Ureter (tissue), 1 donor: ENCODE measurements at places on chromosomes 4 and X. TPM values are rescaled to one million over a fixed set of nuclear protein-coding genes. Genes with fewer than 3 reads are reported as not detected.

GRCh38 chr4:3872834-3873313 is 106.7 kb downstream of the ADRA2C start:
- no peak for DNase-seq

- DNase-seq: no peak
Observed at GRCh38 chr4:123830930-123831329, 434.3 kb downstream of the SPRY1 start.

- no peak for DNase-seq
Observed at GRCh38 chrX:47802589-47802988, 34.1 kb upstream of the ZNF81 start.

DNA sequence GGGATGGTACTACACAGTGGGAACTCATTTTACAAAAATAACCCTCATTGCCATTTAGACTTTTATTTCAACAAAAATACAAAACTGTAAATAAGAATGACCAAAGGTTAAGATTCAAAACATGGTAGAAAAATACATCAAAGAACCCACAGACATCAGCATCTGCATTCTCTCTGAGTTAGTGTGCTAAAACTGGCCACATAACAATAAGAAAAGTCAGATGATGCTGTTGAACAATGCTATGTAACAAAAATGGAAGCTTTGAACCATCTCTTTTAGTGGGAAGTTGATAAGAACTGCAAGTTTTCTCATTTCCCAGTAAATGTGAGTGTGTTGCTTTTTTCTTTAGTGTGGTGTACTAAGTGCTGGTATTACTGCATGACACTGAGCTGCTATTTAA is 888.4 kb upstream of the EPHA5 start:
- DNase-seq: no peak

- no peak for DNase-seq
Observed at GRCh38 chrX:25011589-25012432, 4.0 kb downstream of the ARX start.

GRCh38 chr4:143021384-143021783 is 163.3 kb upstream of the USP38 start:
- no peak for DNase-seq

GRCh38 chr4:53777244-53777984 is 186.1 kb upstream of the LNX1 start:
- DNase-seq: no peak

- no peak for DNase-seq
Observed at GRCh38 chrX:63755892-63756291, 29.1 kb downstream of the ARHGEF9 start.

GRCh38 chrX:120286733-120287512 is 24.3 kb downstream of the TMEM255A start:
- DNase-seq: no peak

- no peak for DNase-seq
Observed at GRCh38 chrX:140712413-140713173, 3.0 kb downstream of the LINC00632 start.

DNA sequence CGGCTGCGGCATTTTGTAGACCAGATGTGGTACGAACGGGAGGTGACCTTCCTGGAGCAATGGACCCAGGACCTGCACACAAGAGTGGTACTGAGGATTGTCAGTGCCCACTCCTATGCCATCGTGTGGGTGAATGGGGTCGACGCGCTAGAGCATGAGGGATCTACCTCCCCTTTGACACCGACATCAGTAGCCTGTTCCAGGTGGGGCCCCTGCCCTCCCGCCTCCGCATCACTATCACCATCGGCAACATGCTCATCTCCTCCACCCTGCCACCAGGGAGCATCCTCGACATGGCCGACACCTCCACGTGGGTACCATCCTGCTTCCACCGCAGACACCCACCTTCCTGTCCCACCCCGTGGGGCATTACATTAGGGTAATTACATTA is 46.2 kb downstream of the SMARCA5 start:
- no peak for DNase-seq

- no peak for DNase-seq
Observed at GRCh38 chr4:20984576-20984836, 284.2 kb downstream of the PACRGL start.

DNA sequence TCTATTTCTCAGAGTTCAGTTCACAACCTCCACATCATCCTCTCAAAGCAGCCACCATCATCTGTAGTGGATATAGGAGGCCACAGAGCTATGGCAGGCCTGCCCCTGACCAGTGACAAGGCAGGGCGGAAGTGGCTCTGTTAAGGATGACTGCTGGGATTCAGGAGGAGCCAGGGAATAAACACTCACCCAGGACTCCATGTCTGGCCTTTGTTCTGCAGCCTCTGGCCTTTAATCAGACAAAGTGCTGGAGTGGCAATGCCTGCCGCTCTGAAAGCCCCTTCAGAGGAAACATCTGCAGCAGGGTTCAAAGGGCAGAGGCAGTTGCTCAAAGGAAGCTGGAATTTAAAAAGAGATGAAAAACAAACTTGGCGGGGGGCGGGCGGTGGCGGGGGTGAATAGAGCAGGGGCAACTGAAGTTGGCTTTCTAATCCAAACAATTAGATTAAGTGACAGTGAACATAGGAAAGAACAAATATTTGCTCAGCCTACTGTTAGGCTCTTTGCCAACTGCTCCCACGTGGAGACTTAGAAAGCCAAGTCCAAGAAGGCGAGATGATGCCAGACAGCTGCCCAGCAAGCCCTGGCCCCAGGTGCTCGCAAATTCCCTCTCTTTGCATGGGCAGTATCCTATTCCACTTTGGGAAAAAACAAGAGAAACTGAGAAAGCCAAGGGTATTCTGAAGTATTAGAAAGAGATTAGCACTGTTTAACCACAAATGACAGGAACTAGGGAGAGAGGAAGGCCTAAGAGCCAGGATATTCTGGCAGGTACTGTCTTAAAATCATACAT is 5.5 kb downstream of the MPP1 start:
- no peak for DNase-seq

- no peak for DNase-seq
Observed at GRCh38 chr4:72302981-72303704, 265.9 kb downstream of the ADAMTS3 start.

GRCh38 chrX:106707771-106708454 is 18.6 kb upstream of the RNF128 start:
- DNase-seq: no peak

GRCh38 chr4:8671712-8672290 is 79.2 kb downstream of the CPZ start:
- no peak for DNase-seq

- no peak for DNase-seq
Observed at GRCh38 chrX:13733506-13733905, 914 bp downstream of the TRAPPC2 start.

- no peak for DNase-seq
Observed at GRCh38 chrX:46849933-46850332, 13.1 kb downstream of the RP2 start.

GRCh38 chr4:144461906-144462305 is 184.1 kb upstream of the HHIP start:
- DNase-seq: no peak

DNA sequence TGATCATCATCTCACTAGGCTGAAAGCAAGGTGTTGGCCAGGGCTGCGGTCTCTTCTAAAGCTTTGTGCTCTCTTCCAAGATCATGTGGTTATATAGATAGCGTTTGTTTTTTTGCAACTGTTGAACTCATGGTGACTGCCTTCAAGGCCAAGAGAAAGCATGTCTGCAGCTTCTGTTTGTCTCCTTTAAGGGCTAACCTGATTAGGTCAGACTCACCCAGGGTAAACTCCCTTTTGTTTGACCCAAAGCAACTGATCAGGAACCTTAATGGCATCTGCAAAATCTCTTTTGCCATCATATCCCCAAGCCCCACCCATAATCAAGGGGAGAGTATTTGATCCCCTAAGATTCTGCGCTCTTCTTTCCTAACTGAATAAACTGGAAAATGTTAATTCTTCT is 72.2 kb upstream of the ALG13 start:
- DNase-seq: no peak

DNA sequence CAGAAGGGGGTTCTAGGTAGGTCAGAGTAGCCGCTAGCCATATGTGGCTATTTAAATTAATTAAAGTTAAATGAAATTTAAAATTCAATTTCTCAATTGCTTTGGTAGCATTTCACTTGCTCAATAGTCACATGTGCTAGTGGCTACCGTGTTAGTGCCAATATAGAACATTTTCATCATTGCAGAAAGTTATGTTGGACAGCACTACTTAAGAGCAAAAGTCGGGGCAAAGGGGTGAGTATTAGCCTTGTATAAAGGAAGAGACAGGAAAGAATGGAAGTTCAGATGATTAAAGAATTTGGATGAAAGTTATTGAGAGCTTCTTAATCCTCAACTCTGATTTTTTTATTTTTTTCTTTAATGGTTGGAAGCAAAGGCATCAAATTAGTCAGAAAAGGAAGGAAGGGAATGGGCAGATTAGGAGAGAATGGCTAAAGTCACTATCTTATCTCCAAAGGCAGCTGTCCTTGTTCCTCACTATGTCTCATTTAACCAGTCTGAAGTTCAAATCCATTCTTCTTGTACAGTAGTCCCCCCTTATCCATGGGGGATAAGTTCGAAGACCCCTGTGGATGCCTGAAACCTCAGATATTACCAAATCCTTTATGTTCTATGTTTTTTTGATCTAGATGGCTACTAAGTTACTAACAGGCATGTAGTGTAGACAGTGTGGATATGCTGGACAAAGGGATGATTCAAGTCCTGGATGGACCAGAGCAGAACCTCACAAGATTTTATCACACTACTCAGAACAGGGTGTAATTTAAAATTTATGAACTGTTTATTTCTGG is 22.9 kb downstream of the OCIAD1 start:
- no peak for DNase-seq

- no peak for DNase-seq
Observed at GRCh38 chr4:121239951-121240350, 75.8 kb upstream of the TNIP3 start.

GRCh38 chrX:149979126-149979644 is 40.9 kb upstream of the EOLA2 start:
- DNase-seq: no peak

- no peak for DNase-seq
Observed at GRCh38 chrX:3820167-3820566, 106.7 kb upstream of the PRKX start.

GRCh38 chr4:143082701-143083100 is 102.0 kb upstream of the USP38 start:
- no peak for DNase-seq

GRCh38 chr4:39883646-39884045 is 94.1 kb downstream of the PDS5A start:
- no peak for DNase-seq

- peak; percentile 93 for DNase-seq
Observed at GRCh38 chr4:77156912-77157858, at the start of gene CCNG2. Gene CCNG2 (plus strand): TSS chr4:77157207. CDS start chr4:77158533, 1,326 bp downstream.

DNA sequence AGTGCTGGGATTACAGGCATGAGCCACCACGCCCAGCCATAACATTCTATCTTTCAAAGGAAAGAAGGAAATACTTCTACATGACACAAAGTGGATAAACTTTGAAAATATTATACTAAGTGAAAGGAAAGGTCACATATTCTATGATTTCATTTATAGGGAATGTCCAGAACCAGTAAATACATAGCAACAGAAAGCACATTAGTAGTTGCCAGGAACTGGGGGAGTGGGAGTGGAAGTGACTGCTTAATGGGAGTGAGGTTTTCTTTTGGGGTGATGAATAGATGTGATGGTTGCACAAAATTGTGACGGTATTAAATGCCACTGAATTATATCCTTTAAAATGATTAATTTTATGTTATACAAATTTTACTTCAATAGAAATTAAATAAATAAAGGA is 95.7 kb upstream of the IL15 start:
- DNase-seq: no peak

- DNase-seq: no peak
Observed at GRCh38 chr4:174579421-174579820, 57.1 kb upstream of the HPGD start.

- DNase-seq: no peak
Observed at GRCh38 chr4:6064383-6064782, 46.2 kb upstream of the C4orf50 start.

- no peak for DNase-seq
Observed at GRCh38 chr4:124426279-124426678, 286.3 kb downstream of the ANKRD50 start.

DNA sequence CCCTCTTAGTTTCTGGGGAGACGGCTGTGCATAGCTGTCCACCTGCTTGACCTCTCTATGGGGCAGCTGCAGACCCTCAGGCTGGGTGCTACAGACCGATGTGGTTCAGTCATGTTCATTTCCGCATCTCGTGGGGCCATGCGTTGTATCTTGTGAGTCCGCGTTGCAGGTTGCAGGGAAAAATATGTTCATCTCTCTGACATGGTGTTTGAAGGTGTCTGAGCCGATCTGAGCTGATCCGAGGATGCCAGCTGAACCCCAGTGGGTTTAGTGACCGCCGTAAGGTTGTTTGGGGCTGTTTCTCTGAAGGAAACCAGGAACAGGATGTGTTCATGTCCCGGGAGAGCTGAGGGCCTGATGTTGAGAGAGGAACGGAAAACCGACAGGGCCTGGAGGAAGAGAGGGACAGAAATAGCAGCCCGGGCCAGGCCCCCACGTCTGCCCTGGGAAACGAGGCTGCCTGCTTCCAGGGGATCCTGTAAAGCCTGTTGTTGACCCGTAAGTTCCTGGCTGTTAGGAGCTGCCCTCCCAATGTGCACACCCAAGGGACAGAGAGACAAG is 9.8 kb upstream of the P2RY8 start:
- peak; percentile 40 for DNase-seq

- DNase-seq: no peak
Observed at GRCh38 chr4:38060829-38061431, 100.7 kb downstream of the PTTG2 start.

DNA sequence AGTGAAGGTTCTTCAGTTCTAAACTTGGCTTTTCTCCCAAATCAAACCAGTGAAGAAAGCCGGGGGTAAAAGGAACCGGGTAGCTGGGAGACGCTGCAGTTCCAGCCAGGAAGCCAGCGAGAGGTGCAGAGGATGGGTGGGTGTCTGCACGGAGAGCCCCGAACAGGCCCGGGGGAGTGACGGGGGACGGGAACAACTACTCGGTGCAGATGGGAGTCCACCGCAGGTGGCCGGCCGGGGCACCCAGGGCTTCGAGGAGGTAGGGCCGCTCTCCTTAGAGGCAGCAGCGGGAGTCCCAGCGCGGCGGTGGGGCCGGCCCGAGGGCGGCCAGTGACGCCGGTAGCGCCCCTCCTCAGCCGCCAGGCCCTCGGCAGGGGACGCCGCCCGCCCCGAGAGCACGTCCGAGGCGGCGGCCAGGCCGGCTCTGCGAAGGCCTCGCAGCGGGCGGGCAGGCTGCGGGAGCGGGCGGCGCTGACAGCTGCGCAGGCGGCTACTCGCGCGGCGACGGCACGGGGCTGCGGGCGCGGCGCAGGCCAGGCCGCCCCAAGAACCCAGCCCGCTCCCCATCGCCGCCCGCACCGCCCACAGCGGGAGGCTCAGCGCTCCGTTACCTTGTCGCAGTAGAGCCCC is 449 bp downstream of the FBXL5 start:
- DNase-seq: peak; percentile 65

ZFX gene
- 75.0 TPM for total RNA-seq

TMEM255A gene
- total RNA-seq: 2.1 TPM

P2RY8 gene
- 3.4 TPM for total RNA-seq

ADGRG2 gene
- 1.9 TPM for total RNA-seq

ARL9 gene
- 1.3 TPM for total RNA-seq

MAGEA2B gene
- total RNA-seq: not detected

TAF9B gene
- total RNA-seq: 35.1 TPM

CYLC1 gene
- total RNA-seq: not detected

TIGD2 gene
- total RNA-seq: 13.4 TPM

ATP2B3 gene
- not detected for total RNA-seq
